ENCODE measurements at places on chromosomes 5 and 9. TPM values are rescaled to one million over a fixed set of nuclear protein-coding genes. Genes with fewer than 3 reads are reported as not detected.

Gene GNAQ
- 162 TPM for total RNA-seq

Gene EPB41L4A
- total RNA-seq, result 32.2 TPM

Gene SOX30
- not detected for total RNA-seq

Gene PKD2L2
- total RNA-seq, result not detected

Gene IL31RA
- total RNA-seq, result not detected

Gene PCDHA8
- total RNA-seq, result 25.7 TPM

Gene PLCXD3
- total RNA-seq, result 9.1 TPM

Gene PCDHGA3
- total RNA-seq, result 11.0 TPM

Gene FAT2
- total RNA-seq, result 0.94 TPM

Gene CARTPT
- 0.63 TPM for total RNA-seq

Gene GARIN3
- not detected for total RNA-seq

Gene TGFBI
- total RNA-seq, result 2.8 TPM

Gene IFNA2
- total RNA-seq, result not detected

Gene ARID3C
- total RNA-seq, result 0.63 TPM

Gene IFNW1
- total RNA-seq, result not detected

Gene UGCG
- 78.9 TPM for total RNA-seq

Gene SHISAL2B
- total RNA-seq, result not detected
